CD4-positive, alpha-beta T cell treated with Interleukin-17A for 1 hour (primary cell): ENCODE measurements at places on chromosomes 12 and 14.
A peak's percentile ranks its signal among the peaks of the same experiment; 100 is the strongest.

GRCh38 chr12:125683748-125684381 is 618.6 kb downstream of the AACS start:
- DNase-seq = no peak

DNA sequence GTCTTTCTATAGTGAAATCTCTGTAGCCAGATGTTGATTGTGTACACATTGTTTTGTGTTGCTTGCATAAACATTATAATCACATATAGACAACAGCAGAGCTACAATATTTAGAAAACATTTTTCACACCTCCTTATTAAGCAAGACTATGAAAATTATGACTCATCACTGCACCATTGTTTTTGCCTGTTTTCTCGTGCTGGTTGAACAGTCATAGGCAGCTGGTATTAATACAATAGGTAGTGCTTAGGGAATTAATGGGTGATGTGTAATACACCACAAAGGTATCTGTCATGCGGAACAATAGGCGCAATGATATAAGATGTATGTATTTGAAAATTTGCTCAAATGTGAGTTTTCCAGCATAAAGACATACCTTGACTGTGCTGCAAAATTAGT is 449.3 kb downstream of the FOXG1 start:
- DNase-seq = no peak

DNA sequence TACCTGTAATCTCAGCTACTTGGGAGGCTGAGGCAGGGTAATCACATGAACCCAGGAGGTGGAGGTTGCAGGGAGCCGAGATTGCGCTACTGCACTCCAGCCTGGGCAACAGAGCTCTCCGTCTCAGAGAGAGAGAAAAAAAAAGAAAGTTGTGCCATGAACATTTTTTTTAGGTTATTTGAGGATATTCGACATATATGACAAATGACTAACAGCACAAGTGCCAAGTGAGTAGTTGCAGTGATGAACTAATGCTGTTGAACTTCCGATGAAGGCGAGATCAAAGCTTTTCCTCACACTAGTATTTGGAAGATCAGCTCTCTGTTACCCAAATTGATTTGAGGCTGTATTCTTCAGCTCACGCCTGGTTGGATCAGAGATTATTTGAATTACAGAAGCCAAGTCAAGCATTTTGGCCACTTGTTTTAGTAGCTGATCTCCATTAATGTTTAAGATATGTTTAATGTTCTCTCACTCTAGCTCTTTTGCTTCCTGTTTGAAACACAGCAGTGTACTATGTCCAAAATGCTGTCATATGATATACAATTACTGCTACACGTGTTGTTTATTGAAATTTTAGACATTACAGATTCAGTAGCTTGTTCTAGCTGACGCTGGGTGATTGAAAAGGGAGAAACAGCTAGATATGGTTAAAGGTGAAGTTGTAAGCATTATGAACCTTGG is 43.4 kb downstream of the WDR20 start:
- DNase-seq = no peak

GRCh38 chr12:15777355-15778012 is 11.7 kb downstream of the EPS8 start:
- no peak for DNase-seq

DNA sequence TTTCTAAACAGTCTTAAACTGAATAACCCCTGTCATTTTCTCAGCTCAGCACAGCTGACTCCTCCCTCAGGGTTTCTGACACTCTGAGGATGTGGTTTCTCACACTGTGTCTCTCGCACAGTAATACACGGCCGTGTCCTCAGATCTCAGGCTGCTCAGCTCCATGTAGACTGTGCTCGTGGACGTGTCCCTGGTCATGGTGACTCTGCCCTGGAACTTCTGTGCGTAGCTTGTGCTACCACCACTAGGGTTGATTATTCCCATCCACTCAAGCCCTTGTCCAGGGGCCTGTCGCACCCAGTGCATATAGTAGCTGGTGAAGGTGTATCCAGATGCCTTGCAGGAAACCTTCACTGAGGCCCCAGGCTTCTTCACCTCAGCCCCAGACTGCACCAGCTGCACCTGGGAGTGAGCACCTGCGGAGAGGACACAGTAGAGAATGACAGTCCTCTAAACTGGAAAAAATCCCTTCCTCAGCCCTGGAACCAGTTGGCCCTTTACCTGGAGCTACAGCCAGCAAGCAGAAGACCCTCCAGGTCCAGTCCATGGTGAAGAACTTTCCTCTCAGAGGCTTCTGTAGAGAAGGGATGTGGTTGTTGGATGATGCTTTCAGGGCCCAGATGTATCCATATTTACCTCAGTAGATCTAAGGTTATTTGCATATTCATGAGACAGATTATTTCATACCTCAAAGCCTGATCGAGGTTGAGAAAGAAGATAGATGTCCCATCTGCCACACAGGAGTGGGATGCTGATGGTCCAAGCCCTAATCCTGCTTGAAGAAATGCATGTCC is 984.8 kb downstream of the TMEM121 start:
- peak; percentile 73 for DNase-seq
